ENCODE measurements at places on chromosomes 2 and 18. TPM values are rescaled to one million over a fixed set of nuclear protein-coding genes. Genes with fewer than 3 reads are reported as not detected.

SERPINB10 gene
- total RNA-seq, result not detected

RNF125 gene
- 0.41 TPM for total RNA-seq

LRRC30 gene
- not detected for total RNA-seq

DNA sequence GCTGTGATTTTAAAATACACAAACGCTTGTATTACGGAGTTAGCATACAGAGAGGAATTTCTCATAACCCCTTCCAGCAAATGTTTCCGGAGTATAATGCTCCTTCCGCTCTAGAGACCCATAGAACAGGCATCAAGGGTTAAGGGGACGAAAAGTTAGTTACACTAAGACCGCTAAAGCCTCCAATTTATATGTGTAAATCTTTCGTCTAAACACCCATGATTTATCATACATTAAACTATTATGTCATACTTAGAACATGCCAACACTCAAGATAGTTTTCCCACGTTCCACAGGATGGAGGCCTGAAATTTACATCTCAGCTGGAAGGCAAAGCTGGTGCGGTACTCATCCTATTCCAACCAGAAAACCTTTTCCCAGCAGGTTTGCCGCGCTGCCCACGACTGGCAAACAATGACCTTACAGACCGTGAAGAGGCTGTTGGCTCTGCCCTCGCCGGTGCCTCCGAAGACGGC is 650 bp downstream of the ORMDL1 start:
- peak overlapping the region; percentile 88 for H3K4me3 ChIP-seq
- DNase-seq, result peak; percentile 83
- H3K27me3 ChIP-seq, result no peaks in the 10 kb centered on the region
- peaks cover 57% of the 10 kb centered on the region for H3K36me3 ChIP-seq
- H3K27ac ChIP-seq, result peak overlapping the region; percentile 87

DNA sequence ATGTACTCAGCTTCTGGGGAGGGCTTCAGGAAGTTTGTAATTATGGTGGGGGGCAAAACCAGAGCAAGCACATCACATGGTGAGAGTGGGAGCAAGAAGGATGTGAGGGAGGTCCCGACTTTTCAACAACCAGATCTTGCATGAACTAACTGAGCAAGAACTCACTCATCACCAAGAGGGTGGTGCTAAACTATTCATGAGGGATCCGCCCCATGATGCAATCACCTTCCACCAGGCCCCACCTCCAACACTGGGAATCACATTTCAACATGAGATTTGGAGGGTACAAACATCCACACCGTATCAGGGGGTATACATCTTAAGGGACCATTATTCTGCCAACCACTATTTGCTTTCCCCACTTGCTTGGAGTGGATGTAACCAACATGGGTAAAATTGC is 209.6 kb upstream of the HNRNPA3 start:
- no peak overlapping the region for H3K4me3 ChIP-seq
- no peaks in the 10 kb centered on the region for H3K36me3 ChIP-seq
- DNase-seq, result no peak
- no peak overlapping the region for H3K27ac ChIP-seq
- peaks cover 3% of the 10 kb centered on the region for H3K27me3 ChIP-seq

- no peak overlapping the region for H3K4me3 ChIP-seq
- H3K4me1 ChIP-seq, result no peaks in the 10 kb centered on the region
- no peaks in the 10 kb centered on the region for H3K36me3 ChIP-seq
- DNase-seq, result no peak
- no peaks in the 10 kb centered on the region for H3K27me3 ChIP-seq
- no peak overlapping the region for H3K27ac ChIP-seq
Observed at GRCh38 chr2:183604065-183604464, 479.8 kb downstream of the NUP35 start.

DNA sequence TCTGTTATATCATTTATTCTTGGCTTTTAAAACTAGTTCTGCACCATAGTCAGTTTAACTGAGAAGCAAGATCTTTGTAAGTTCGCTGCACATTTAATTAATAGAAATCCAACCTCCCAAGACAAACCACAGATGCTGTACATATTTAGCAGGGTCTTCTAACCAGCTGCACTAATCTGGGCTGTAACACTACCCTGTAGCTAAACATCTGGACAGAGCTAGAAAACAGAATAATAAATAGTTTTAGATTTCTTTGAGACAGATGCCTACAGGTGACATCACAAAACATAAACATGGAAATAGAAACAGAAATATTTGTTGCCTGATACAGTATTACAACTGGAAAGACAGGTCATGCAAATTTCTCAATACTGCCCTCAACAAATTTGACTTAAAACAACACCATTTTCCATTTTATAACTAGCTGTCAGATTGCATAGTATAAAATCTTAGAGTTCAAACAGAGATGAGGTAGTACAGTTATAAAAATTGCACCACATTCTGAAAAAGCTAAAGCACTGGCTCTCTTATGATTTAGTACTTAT is 315.1 kb downstream of the NR4A2 start:
- no peaks in the 10 kb centered on the region for H3K27me3 ChIP-seq
- H3K4me1 ChIP-seq, result peaks cover 8% of the 10 kb centered on the region
- H3K36me3 ChIP-seq, result no peaks in the 10 kb centered on the region
- no peak overlapping the region for H3K27ac ChIP-seq
- DNase-seq, result peak; percentile 42
- H3K4me3 ChIP-seq, result no peak overlapping the region

GRCh38 chr2:218853766-218854165 is 5.8 kb upstream of the WNT6 start:
- no peak for DNase-seq
- no peaks in the 10 kb centered on the region for H3K36me3 ChIP-seq
- no peak overlapping the region for H3K27ac ChIP-seq
- no peaks in the 10 kb centered on the region for H3K27me3 ChIP-seq

DNA sequence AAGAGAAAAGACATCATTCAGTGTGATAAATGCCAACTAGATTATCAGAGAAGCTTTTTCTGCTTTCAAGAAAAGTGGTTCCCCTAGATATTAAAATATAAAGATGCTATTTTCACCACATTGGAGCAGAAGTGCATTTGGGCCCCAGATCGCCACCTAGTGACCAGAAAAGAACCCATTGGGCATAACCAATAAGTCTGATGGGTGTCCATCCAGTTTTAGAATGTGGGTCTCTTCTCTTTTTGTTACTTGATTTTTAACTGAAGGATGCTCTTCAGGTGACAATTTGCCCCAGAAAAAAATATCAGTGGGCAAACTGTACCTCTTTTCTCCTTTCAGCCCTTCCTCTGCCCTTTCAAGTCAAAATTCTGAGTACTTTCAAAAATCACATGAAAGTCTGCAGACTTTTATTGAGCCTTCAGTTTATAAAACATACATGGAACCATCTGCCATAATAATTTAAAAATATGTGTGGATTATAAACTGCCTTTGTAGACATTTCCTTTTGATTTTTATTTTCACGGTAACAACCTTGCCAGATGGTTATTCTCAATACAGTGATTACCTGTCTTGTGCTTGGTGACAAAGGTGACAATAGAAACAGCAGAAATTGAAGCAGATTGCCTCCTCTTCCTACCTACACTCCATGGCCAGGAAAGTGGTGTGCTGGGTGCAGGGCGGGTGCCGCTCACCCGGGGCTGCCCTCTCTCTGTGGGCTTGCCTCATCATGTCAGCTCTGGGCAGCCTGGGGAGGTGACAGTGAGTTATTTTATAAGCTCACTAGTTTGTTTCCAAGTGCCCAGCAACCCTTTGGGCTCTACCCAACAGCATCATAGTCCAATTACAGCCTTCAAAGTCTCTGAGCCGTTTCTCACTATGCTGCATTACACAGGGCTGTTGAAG is 124.5 kb downstream of the DCDC2C start:
- H3K4me3 ChIP-seq, result no peak overlapping the region
- H3K27me3 ChIP-seq, result no peaks in the 10 kb centered on the region
- no peaks in the 10 kb centered on the region for H3K36me3 ChIP-seq
- DNase-seq, result no peak

- no peaks in the 10 kb centered on the region for H3K36me3 ChIP-seq
- no peak overlapping the region for H3K27ac ChIP-seq
- H3K4me1 ChIP-seq, result peaks cover 33% of the 10 kb centered on the region
- H3K27me3 ChIP-seq, result no peaks in the 10 kb centered on the region
- no peak overlapping the region for H3K4me3 ChIP-seq
Observed at GRCh38 chr18:58284699-58285448, 240.8 kb downstream of the NEDD4L start.

DNA sequence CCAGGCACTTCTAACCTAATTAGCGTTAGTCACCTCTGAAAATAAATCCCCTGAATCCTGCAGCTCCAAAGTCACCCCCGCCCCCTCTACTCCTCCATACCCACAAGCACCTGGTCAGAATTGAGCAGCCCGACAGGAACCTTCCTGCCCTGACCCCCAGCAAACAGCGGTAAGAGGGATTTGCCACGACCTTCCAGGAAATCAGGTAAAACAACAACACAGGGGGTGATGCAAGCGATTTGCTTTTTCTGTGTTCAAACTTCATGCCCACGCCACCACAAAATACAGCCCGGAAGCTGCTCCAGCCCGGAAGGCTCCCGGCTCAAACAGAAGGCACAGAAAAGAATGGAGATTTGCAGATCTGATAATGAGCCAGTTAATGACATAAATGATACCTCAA is 367.1 kb downstream of the GPD2 start:
- H3K27me3 ChIP-seq, result no peaks in the 10 kb centered on the region
- DNase-seq, result no peak
- no peak overlapping the region for H3K4me3 ChIP-seq
- no peak overlapping the region for H3K27ac ChIP-seq
- H3K36me3 ChIP-seq, result no peaks in the 10 kb centered on the region
- no peaks in the 10 kb centered on the region for H3K4me1 ChIP-seq

DNA sequence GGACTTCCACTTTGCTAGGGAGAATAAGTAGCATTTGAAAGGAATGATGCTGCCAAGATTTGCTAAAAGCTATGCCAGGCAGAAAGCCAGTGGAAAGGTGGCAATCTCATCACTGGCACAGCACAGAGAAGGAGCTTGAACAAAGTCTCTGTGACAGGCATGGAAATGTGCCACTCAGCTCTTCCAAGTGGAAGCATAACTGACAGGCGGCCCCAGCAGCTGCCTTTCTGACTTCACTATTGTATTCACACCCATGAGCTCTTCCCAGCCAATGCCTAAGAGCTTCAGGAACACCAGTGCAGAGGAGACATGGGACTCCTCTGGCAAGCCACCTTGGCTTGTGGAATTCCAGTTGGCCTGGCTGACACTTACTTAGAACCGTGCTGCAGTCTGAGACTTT is 134.6 kb upstream of the REG3G start:
- no peaks in the 10 kb centered on the region for H3K36me3 ChIP-seq
- DNase-seq, result no peak
- H3K27ac ChIP-seq, result no peak overlapping the region
- peaks cover 14% of the 10 kb centered on the region for H3K27me3 ChIP-seq

DNA sequence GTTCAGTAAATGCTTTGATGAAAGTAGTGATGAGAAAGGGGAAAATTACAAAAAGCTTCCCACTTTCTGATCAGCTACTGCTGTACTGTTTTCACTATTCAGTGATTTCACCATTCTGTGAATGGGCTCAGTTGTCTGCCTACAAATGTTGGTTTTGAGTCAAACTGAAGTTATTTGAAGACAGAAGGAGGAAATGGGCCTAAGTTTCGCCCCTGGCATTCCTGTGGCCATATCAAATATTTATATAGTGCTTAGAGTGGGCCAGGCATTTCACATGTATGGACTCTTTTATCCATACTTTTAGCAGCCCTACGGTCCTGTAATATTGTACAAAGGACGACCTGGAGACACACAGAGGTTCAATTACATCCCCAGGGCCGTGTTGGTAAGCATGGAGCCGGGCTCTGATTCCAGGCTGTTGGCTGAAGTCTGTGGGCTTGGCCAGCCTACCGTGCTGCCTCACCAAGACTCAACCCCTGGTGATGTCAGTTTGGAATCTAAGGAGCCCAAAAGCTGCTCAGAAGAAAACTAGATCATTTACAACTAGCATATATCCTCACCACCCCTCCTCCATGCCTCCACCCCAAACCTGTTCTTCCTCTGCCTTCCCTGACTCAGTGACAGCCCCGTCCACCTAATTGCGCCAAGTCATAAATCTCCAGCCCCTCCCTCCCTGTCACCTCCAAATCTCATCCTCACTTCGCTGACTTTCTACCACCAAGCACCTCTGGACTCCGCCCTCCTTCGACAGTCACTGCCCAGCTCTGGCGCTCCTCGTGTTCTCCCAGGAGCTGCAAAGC is 10.1 kb upstream of the GRHL1 start:
- DNase-seq, result peak; percentile 43
- peaks cover 26% of the 10 kb centered on the region for H3K4me1 ChIP-seq
- no peaks in the 10 kb centered on the region for H3K36me3 ChIP-seq
- H3K4me3 ChIP-seq, result no peak overlapping the region
- no peaks in the 10 kb centered on the region for H3K27me3 ChIP-seq

- 0 out of 2 replicates have a peak, but pooled peaks cover 9% of the 10 kb centered on the region for H3K27me3 ChIP-seq
- DNase-seq, result no peak
- no peak overlapping the region for H3K4me3 ChIP-seq
Observed at GRCh38 chr2:231891514-231891905, 34.7 kb downstream of the NPPC start.

GRCh38 chr2:225894236-225894980 is 494.9 kb downstream of the NYAP2 start:
- peak overlapping the region; percentile 45 for H3K27ac ChIP-seq
- DNase-seq, result peak; percentile 70
- H3K4me3 ChIP-seq, result no peak overlapping the region
- H3K4me1 ChIP-seq, result peaks cover 24% of the 10 kb centered on the region
